RPMI7951 (cell line): ENCODE measurements at places on chromosomes 6 and 20. TPM values are rescaled to one million over a fixed set of nuclear protein-coding genes. Genes with fewer than 3 reads are reported as not detected.
A peak's percentile ranks its signal among the peaks of the same experiment; 100 is the strongest.

- no peak for DNase-seq
Measured at GRCh38 chr20:44172572-44172950, 14.4 kb downstream of the JPH2 start.

DNA sequence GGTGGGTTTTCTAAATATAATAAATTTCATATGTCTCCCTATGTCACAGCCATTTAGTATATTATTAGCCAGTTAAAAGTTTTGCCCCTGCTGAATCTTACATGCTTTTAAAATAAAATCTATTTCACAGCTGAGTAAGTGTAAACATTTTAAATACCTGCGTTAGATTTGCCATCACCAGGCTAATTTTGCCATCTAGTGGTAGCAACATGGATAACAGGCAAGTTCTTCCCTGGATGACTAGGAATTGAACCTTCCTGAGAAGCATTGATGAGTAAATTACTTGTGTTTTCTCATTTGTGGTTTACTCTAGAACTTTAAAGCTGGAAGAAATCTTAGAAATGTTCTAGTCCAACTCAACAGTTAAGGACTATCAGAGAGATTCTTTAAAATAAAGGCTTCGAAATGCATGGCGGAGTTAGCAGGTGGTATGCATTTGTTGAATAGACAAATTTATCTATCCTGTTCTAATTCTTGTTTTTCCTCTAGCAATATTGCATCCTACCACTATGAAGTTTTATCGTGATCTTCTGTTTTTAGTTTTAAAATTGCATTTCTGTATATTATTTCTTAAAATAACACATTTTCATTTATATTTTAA lies 2.6 kb downstream of the PRSS35 start:
- peak; percentile 56 for DNase-seq

DNA sequence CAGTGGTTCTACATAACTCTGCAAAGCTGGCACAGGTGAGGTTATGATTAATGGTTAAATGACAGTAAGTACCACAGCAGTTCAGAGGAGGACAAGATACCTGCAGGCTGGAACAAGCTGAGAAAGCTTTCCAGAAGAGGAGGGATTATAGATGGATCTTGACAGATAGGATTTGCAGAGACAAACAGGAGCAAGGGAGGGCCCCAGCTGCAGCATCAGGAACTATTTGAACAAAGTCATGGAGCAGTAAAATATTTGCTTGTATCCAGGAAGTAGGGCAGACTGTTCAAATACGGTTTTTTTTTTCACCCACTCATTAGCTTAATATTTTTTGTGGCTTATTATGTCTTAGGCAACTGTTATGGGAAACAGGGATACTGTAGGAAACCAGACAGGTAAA lies 144.4 kb upstream of the MAN1A1 start:
- DNase-seq, result no peak

DNA sequence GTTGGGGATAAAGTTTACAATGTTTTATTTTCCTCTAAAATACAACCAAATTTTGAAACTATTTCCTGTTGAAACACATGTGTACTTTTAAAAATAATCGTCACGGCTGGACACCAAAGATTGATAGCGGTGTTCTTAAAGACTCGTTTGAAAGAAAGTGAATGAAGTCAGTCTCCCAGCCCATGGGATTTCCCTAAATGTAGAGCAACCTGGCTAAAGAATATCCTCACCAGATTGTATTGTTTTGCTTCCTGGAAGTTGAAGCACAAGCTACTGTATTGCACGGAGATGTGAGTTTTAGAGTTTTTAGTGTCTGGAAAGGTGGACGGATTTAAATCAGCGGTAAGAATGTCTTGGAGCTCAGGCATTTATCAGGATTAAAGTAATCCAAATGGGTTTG lies 189.5 kb downstream of the THBS2 start:
- DNase-seq, result no peak

DNA sequence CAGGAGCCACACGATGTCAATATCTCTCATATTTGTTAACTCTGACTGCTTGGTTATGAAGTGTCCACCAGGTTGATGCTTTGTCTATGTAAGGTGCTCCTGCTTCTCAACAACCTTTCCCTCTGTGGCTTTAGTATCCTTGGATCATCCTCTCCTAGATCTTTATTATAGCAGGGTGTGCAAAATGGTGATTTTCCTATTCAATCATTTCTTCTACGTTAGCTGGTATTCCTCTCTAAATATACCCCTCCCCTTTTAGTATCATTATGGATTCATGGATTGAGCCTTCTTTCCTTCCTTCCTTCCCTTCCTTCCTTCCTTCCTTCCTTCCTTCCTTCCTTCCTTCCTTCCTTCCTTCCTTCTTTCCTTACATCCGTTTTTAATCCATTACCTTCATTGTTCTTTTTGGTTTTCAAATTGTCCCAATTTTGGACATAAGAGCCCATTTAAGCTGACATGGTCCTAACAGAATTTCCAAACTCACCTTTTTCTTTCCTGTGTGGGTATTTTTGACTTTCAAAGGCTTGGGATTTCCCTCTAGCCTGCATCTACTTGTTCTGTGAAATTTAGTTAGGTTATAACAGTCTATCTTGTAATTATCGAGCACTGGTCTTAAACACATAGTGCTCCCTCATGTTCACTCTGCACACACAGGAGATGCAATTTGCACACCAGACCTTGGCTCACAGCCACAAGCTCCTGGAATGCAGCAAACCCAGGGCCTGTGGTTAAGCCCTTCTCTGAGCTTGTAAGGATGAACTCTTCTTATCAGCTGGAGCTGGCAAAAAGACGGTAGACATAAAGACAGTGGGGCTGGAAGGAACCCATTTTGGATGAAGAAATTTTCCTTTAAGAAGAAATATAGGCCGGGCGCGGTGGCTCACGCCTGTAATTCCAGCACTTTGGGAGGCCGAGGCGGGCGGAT lies 109.9 kb downstream of the SLC24A3 start:
- peak; percentile 85 for DNase-seq

- DNase-seq, result no peak
Measured at GRCh38 chr20:33785503-33785902, 25.6 kb upstream of the CHMP4B start.

DNA sequence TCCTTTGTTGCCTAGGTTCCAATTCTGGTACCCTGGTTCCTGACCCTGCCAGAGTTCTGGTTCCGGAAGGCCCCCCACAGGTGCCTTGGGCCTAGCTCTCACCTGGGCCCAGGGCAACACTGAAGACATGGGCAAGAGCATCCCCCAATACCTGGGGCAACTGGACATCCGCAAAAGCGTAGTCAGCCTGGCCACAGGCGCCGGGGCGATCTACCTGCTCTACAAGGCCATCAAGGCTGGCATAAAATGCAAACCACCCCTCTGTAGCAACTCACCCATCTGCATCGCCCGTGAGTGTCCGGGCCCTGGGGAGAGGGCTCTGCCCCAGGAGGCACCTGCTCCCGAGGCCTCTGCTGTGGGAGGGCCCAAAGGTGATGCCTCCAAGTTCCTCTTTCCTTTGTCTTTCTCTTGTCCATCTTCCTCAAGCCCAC lies at the start of gene ARMC12:
ARMC12 (plus strand) TSS at position 51 of the 431 bp plus-strand sequence; CDS start at position 128, 77 bp downstream.
- no peak for DNase-seq

DNA sequence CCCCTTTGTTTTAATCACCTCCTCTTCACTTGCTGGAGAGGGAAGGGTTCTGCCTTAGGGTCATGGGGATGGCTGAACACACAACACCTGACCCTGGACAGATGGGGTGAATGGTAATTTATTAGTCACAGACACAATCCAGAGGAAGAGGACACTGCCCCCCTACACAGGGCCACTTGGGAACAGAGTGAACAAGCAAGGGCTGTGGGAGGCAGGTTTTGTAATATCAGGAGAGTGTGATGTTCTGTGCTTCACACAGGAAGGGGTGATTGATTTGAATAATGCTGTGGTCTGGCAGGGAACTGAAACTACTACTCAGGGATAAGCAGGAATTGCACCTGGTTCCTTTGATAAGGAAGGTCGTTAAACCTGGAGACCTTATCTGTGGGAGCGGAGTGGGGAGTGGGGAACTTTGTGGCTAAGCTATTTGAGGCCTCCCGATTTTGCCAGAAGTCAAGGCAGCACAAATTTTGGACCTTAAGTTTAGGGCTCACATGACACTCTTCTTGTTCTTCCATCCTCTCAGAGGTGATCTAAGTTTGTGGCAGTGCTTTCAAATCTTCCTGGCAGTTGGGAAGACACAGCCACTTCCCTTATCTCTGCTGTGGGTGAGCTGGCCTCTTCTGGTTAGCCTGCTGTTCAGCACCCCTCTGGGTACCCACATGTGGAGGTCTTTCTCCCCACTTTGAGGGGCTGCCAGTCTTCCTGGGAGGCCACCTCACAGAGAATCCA lies 77.8 kb downstream of the CD164 start:
- DNase-seq, result peak; percentile 28

GRCh38 chr20:24317224-24317623 lies 152.2 kb upstream of the SYNDIG1 start:
- DNase-seq, result no peak

DNA sequence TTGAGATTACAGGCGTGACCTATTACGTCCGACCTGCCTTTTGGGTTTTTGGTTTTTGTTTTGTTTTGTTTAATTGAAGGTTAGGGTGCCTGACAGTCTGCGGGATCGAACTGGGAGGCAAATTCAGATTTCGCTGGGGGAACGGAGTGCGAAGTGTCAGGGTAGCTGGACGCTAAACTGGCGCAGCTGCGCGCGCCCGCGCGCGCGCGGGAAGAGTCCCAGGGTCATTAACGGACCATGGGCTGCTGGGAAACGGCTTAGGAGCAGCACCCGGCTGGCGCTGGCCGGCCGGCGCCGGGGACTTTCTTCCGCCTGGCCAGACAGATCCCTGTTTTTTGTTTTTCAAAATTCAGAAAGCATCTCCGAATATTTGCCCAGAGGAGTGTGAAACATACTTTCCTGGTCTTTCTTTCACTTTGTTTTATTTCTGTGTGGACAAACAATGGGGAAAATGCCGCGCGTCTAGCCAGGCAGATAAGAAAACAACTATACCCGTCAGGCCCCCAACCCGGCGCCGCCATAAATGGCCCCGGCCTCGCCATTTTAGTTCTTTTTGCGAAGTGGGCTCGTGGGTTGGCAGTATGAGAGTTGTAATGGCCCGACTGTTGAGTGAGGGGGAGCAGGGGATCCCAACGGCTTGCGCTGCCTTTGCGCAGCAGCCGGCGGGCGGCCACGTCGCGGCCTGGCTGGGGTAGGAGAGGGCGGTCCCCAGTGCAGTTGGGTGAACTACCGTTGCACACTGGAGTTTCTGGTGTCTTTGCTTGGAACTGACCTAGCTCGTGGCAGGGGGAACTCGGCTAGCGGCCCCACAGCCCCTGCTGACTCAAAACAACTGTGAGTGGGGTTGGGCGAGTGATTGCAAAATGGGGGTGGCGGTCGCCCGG lies 7.1 kb downstream of the HSPA1B start:
- DNase-seq, result peak; percentile 90

GRCh38 chr6:169833258-169833794 lies 81.9 kb downstream of the ERMARD start:
- peak; percentile 28 for DNase-seq

GRCh38 chr6:150332939-150333584 lies 35.8 kb upstream of the IYD start:
- DNase-seq, result no peak

- no peak for DNase-seq
Measured at GRCh38 chr6:139649732-139650131, 275.3 kb upstream of the CITED2 start.

- peak; percentile 95 for DNase-seq
Measured at GRCh38 chr6:22828179-22829062, 259.1 kb downstream of the HDGFL1 start.

DNA sequence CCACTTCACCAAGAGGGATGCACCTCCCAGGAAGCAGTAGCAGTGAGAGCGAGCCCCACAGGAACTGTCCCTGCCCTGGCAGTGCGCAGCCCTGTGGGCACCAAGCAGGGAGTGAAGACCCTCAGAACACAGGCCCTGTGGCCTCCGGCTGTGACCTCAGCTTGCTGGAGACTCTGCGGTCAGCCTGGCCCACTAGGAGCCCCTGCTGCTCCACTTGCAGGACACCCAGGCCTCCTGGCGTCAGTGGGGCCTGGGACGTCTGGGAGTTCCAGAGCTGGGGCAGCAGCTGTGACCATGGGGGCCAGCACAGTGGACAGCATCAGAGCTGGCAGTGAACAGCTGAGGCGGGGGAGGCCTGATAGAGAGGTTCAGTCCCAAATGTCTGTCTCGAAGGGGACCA lies 28.3 kb downstream of the PXDC1 start:
- no peak for DNase-seq

GRCh38 chr6:107202876-107203468 lies 87.7 kb upstream of the BEND3 start:
- no peak for DNase-seq

DNA sequence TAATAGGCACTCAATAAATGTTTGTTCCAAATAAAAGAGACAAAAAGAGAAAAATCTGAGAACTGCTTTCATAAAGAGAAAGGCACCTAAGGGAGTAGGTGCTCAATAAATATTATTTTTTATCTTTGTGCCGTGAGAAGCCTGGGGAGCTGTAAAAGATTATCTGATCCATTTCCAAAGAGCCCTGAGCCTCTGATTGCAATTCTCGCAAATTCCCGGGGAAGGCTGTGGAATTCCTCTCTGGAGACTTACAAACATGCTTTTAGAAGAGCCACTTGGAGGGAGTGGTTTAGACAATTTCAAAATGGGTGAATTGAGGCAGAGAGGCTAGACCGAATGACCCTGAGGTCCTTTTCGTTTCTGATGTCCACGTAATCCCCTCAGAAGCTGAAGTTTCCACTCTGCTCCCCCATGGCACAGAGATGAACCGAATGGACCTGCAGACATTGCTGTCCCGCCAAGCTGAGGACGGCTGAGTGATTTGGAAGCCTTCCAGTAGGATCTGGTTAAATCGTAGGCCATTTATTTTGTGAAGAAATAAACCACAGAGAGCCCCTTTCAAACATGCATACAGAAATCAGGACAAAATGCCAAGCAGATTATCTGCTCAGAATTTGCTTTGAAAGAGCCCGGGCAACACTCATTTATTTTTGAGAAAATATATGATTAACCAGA lies 77.8 kb downstream of the PKHD1 start:
- no peak for DNase-seq

- DNase-seq, result peak; percentile 32
Measured at GRCh38 chr6:137016356-137016755, 28.4 kb downstream of the IL20RA start.

DNA sequence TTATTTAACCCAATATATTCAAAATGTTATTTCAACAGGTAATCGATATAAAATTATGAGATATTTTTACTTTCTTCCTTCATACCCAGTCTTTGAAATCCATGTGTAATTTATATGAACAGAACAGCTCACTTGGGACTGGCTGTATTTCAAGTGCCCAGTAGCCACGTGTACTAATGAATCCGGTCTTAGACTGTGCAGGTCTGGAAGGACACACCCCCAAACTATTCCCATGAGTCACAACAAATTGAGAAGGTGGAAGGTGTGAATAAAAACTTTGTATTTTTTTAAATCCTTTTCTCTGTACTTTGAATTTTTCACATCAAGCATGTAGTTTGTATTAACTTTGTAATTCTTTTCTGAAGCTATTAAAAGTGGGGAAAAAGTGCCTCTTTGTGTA lies 2.8 kb downstream of the UNC5CL start:
- DNase-seq, result no peak

- DNase-seq, result no peak
Measured at GRCh38 chr20:23587631-23588030, 18.1 kb downstream of the CST9 start.

Gene ADGB
- total RNA-seq, result not detected in 2 replicates

Gene GGTLC1
- total RNA-seq, result not detected in 2 replicates

Gene OPRM1
- total RNA-seq, result not detected in 2 replicates

Gene SNAP25
- total RNA-seq, result 31.3 and 42.7 TPM in 2 replicates

Gene CCN5
- total RNA-seq, result not detected in 2 replicates

Gene RHAG
- not detected in 2 replicates for total RNA-seq

Gene PPP1R16B
- under 0.01 TPM in 2 replicates for total RNA-seq
